ENCODE measurements at places on chromosomes 11 and 22.

GRCh38 chr11:25727944-25728343 is 604.0 kb upstream of the ANO3 start:
- no peak for DNase-seq

DNA sequence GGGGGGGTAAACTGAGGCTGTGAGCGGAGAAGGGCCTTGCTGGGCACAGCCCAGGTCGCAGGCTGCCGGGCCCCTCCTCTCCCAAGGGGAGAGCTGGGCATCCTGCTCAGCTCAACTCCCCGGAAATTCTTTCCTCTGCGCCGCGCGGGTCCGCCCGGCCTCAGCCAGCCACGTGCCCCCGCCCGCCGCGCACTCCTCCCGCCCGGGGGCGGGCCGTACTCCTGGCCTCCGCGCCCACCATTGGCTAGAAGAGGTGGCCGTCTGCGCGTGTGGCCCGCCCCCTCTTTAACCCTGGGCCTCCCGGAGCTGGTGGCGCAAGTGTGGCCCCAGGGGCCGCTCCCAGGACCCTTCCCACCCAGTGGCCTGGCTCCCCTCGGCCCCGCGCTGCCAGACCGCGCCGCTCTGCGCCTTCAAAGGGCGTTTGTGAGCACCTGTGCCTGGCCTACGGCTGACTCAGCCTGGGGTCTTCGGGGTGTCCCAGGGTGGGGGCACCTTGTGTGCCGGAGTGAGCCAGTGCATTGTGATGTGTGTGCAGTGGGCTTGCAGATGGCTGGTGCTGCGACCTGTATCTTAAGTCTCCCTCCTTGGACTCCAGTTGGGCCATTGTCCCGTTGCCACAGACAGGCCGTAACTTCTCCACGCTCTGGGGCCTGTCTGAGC is 2.0 kb downstream of the MRGPRF start:
- DNase-seq: peak; percentile 16

DNA sequence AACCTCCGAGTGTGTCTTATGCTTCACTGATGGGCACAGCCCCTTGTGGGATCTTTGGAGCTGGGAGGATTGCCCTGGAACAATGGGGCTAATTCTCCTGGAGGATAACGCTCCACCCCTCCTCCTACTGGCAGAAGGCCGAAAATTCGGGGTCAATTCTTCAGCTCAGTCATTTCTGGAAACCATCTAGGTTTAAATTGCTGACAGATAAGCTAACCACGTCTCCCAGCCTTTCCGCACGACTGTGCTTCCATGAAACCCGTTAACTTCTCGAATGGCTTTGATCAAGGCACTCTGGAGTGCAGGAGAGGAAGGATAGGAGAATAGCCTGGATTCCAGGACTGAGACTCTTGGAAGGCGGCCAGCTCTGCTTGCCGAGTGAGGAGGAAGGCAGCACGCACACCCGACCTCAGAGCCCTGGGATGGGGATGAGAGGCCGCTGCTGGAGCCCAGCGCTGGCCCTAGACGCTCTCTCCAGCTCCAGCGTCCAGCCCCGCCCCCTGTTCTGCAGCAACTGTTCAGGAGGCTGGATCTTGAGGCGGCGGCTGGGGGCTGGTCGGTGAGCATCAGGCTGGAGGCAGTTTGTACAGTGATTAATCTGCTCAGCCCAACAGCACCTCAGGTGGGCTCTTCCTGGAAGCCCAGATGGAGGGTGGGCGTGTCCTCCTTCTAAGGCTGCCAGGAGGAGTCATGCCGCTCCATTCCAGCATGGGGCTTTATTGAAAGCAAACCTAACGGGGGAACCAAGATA is 176.7 kb upstream of the NCAM1 start:
- no peak for DNase-seq

- DNase-seq: no peak
Measured at GRCh38 chr11:36373016-36374010, 77.2 kb downstream of the PRR5L start.

DNA sequence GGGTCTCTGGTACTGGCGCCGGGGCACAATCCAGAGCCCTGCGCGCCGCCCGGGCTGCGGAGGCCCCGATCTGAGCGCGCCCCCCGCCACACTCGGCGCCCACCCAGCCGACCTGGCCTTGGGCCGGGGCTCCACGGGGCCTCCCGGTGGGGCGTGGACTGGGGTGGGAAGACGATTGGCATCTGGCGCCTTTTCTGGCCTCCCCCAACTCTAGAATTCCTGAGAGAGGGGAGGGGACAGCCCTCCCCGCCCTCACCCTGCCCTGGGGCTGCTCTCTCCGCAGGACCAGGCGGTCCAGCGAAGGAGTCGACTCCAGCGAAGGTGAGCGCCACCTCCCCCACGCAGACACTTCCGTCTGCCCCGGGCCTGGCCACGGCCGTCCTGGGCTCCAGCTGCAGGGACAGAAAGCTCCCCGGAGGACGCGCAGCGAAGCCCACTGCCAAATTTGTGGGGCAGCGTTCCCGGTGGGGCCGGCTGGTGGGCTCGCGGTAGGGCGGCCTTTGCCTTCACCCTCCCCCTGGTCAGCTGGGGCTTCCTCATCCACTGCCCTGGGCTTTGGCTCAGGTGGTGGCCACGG is 593 bp downstream of the SSH3 start:
- DNase-seq: no peak

DNA sequence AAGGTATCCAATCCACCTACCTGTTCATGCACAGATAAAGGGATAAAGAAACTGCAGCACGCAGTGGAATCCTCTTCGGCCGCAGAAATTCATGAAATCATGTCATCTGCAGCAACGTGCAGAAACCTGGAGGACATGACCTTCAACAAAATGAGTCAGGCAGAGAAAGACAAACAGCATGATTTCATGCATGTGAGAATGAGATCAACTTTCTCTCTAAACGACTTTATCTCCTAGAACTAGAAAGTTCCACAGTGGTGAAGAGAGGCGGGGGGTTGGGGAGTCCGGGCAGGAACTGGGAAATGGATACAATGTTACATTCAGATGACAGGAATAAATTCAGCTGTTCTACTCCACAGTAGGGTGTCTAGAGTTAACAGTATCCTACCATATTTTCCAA is 9.9 kb downstream of the RGL4 start:
- no peak for DNase-seq

DNA sequence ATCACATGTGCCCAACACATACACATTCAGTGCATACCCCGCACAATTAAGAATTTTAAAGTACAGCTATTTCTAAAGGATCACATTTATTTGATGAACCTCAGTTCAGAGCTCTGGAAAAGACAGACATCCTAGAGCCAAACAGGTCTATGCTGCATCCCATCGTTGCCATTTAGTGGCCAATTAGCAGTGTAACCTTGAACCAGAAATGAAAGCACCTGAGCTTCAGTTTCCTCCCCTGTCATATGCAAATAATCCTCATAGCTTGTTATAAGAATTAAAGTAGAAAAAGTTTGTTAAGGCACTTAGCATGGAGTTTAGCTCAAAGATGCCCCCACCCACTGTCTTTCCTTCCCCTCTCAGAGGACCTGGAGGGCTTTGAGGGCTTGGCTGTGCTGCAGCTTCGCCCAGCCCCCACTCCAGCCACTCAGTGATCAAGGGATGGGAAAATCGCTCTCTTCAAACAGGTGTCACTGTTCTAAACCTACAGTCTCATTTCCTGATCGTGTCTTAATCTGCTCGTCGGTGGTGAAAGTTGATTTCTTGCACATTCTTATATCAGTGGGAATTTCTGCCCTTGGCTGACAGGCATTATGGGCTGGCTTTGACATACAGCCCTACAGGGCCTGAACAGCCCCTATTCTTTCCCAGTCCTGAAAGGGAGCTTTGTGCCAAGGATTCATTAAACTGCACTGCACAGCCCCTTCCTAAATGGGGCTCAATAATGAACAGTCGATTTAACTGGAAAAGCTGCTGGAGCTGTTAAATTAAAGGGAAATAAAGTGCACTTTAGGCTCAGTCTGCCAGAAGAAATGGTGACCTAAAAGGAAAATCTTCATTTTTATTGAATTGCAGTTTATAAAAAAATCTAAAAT is 23.3 kb upstream of the FAM181B start:
- no peak for DNase-seq

GRCh38 chr22:46451741-46452140 is 85.7 kb downstream of the CELSR1 start:
- DNase-seq: no peak

DNA sequence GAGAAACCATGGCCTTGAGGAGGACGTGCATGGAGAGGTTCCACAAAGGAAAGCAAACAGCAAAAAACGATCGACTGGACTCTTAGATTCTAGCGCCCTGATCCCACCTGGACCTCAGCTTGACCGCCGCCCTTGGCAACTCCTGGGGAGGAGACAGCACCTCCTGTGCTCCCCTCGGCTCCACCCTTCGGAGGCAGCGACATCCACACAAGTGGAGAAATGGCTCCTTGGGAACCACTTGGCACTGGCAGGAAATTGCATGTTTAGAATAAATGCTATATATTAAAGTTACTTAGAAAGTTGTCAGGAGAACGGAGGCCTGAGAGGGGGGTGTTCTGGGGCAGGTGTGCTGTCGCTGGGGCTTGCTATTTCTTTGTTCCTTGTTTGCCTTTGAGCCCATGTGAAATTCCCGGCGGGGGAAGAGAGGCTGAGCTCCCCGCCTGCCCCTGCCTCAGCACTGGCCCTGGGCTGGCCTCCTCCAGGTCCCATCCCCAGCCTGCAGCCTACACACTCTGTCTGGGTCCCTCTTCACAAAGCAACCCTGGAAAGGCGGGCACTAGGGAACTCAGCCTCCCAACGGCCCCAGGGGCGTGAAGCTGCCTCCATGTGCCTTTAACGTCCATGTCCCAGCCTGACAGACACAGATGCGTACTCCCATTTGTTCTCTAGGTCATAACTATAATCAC is 395.3 kb downstream of the BRD1 start:
- no peak for DNase-seq

DNA sequence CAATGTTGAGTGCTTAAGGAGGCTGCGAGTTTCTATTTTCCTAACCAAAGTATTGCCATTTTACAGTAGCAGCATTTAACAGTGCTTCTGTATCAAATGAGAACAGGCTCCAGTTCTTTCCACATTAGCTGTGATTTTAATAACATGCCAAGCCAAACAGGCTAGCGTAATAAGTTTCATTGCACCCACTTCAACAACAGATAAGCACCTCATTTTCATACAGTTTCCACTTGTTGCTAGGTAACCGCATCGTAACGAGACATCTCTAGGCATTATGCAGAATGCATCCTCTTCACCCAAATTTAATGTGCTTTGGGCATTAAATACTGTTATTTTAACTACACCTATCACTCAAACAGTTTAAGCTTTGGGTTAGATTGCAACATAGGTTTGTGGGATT is 79.0 kb downstream of the CADM1 start:
- no peak for DNase-seq

GRCh38 chr11:134527382-134528243 is 115.6 kb upstream of the B3GAT1 start:
- no peak for DNase-seq

GRCh38 chr22:49827853-49828598 is at the start of gene BRD1:
BRD1 (minus strand) TSS chr22:49827873; CDS start chr22:49824317, 3,556 bp downstream.
- peak; percentile 39 for DNase-seq

DNA sequence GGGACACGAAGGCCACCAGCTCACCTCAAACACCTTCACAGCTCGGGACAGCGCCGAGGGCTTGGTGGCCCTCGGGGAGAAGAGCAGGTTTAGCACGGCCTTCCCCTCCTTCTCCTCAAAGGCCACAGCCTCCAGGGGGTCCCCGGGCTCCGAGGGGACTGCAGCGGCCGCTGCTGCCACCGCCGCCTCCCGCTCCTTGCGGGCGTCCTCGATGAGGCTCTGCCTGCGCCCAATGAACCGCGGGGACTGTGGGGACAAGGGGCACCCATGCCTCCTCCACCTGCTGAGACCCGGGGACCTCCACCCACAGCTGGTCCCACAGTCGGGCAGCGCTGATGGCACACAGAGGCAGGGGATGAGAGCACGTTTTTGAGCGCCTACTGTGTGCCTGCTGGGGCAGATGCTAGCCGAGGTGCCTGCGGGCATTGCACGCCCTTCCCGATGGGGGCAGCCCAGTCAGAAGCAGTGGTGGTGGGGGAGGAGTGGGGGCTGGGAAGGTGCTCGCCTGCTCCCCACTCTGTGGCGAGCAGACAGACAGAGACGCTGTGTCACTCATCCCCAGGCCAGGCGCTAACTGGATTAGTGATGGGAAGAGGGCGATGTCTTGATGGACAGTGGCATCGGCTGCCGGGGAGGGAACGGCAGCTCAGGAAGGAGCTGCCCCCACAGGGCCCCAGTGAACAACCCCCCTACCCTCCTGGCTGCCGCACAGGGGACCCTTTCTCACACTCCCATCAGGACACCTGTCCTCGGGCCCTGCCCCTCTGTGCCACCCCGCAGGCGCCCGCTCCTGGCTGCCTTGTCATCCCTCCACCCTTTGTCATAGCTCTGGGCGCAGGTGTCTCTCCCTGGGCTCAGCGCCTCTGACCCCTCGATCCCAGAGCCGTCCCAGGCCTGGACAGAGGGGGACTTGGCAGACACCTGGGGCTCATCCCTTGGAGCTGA is 1.7 kb downstream of the TH start:
- DNase-seq: no peak

DNA sequence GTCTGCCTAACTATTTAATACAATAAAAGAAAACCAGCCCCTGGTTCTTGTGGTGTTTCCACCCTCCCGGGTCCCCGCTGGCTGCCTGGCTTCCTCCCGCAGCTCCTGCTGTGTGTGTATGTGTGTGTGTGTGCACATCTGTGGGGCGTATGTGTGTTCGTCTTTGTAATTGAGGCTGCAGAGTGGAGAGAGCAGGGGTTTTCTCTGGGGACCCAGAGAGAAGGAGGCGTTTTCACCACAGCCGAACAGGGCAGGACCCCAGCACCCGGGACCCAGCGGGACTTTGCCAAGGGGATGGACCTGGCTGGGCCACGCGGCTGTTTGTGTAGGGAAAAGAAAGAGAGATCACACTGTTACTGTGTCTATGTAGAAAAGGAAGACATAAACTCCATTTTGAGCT is 42.7 kb downstream of the IGLL1 start:
- DNase-seq: no peak

- no peak for DNase-seq
Measured at GRCh38 chr11:88414981-88415413, 77.5 kb upstream of the CTSC start.

DNA sequence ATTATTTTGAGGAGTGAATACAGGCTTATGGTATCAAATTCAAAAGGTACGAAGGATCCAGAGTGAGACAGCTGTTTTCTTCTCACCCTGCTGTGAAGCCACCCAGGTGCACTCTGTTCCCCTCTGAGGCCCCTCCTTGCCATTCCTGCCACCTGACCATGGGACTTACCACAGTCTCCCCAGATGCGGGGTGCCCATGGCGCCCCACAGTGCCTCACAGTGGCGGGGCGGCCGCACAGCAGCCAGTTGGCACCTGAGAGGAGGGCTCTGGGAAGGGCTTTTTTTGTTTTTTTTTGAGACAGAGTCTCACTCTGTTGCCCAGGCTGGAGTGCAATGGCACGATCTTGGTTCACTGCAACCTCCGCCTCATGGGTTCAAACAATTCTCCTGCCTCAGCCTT is 151.7 kb downstream of the CEP164 start:
- DNase-seq: no peak

- no peak for DNase-seq
Measured at GRCh38 chr11:78400702-78401101, 16.9 kb downstream of the GAB2 start.

DNA sequence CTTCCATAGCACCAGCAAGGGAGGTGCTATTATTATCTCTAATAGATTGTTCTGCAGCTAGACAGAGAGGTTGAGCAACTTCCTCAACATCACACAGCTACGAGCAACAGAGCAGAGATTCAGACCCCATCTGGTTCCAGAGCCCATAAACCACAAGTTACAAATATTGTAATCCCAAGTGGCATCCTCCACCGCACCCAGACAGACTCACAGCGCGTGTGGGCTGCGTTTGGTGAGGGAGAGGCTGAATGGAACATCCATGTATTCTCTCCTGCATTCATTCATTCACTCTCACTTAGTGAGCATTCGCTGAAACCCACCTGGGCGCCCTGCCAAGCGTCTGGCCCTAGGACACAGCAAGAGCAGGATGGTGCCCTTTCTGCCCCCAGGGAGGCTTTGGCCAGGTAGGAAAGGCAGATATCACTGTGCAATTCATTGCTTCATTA is 33.5 kb downstream of the LIF start:
- no peak for DNase-seq

All from activated CD4-positive, alpha-beta T cell treated with anti-CD3 and anti-CD28 coated beads for 24 hours (primary cell).